Colonic mucosa (tissue), 4 donors: ENCODE measurements at places on chromosomes 13 and 19.

- no peaks in the 10 kb centered on the region for H3K36me3 ChIP-seq
- H3K4me3 ChIP-seq = no peak overlapping the region
- no peak for DNase-seq
- H3K4me1 ChIP-seq = no peaks in the 10 kb centered on the region
- no peaks in the 10 kb centered on the region for H3K27me3 ChIP-seq
- H3K27ac ChIP-seq = no peak overlapping the region
These were observed 647.2 kb downstream of the LIG4 start for GRCh38 chr13:107568181-107568580.

GRCh38 chr19:1362387-1363257 is 21.1 kb upstream of the NDUFS7 start:
- H3K4me3 ChIP-seq = no peak overlapping the region
- no peaks in the 10 kb centered on the region for H3K36me3 ChIP-seq
- no peaks in the 10 kb centered on the region for H3K27me3 ChIP-seq
- no peak overlapping the region for H3K27ac ChIP-seq
- DNase-seq = no peak
- H3K4me1 ChIP-seq = no peaks in the 10 kb centered on the region

GRCh38 chr19:46481947-46482346 is 10.6 kb upstream of the PNMA8A start:
- H3K36me3 ChIP-seq = no peaks in the 10 kb centered on the region
- H3K27ac ChIP-seq = no peak overlapping the region
- H3K4me3 ChIP-seq = no peak overlapping the region
- H3K4me1 ChIP-seq = no peaks in the 10 kb centered on the region
- H3K27me3 ChIP-seq = no peaks in the 10 kb centered on the region
- DNase-seq = no peak

- H3K27me3 ChIP-seq = no peaks in the 10 kb centered on the region
- H3K4me1 ChIP-seq = no peaks in the 10 kb centered on the region
- H3K4me3 ChIP-seq = no peak overlapping the region
- DNase-seq = no peak
- H3K27ac ChIP-seq = no peak overlapping the region
- peaks cover 4% of the 10 kb centered on the region for H3K36me3 ChIP-seq
These were observed 106.7 kb downstream of the KDM4B start for GRCh38 chr19:5075597-5075996.

DNA sequence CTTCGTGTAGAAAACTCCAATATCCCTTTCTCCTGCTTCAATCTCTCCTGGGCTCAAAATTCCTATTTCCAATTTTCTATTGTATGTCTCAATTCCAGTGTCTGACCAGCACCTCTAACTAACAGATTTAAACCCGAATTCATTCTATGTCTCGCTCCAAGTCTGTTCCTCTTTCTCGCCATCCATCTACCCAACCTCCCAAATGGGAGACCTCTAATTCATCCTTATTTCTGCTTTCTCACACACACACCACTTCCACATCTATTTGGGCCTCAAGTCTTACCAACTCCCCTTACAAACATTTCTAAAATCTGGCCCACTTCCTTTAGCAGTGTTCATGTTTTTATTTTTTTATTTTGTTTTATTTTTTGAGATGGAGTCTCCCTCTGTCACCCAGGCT is 53.3 kb downstream of the MBD3L2B start:
- no peak overlapping the region for H3K27ac ChIP-seq
- DNase-seq = no peak
- H3K4me1 ChIP-seq = no peaks in the 10 kb centered on the region
- no peaks in the 10 kb centered on the region for H3K36me3 ChIP-seq

DNA sequence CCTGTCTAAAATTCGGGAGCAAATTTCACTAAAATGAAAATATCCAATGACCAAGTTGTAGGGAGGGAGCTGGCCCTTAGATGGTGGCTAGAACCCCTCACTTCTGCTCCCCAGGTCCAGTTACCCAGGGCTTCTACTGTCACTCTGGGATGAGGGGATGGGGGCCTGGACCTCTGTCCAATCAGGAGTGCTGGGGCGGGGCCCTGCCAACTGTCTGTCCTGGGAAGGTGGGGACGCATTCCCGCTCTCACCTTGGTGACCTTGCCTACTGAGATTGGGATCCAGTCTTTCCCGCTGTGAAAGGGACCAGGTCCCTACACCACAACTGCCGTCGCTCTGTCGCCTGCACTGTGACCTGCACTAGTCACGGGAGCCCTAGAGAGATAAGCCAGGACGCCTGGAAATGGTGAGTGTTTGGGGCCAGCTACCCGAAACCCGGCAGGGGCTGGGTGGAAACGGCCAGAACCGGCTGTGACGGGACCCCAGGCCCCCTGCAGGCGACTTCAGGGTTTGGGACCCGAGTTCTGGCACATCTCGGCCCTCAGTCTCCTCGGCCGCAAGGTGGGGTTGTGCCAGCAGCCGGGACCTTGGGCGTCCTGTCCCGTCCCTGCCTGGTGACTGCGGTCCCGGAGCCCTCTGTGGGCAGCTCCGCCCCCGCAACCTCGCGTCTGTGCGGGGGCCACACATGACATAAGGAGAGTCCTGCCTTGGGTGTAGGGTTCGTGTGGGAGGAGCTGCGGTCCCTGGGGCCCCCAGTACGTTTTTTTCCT is 22.8 kb downstream of the ZNF20 start:
- no peaks in the 10 kb centered on the region for H3K4me1 ChIP-seq
- H3K4me3 ChIP-seq = no peak overlapping the region
- no peaks in the 10 kb centered on the region for H3K27me3 ChIP-seq
- no peak overlapping the region for H3K27ac ChIP-seq

DNA sequence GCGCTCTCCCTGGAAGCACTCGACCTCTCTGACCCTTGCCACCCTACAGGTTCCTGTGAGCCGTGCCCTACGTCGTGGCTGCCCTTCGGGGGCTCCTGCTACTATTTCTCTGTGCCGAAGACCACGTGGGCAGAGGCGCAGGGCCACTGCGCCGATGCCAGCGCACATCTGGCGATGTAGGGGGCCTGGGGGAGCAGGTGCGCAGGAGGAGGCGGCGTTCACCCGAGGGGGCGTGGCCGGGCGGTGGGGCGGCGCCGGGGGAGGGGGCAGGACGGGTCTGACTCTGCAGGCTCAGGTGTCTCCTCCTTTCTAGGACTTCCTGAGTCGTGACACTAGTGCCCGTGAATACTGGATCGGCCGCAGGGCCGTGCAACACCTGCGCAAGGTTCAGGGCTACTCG is 26.4 kb downstream of the CLEC4M start:
- DNase-seq = peak; percentile 39
- H3K4me3 ChIP-seq = no peak overlapping the region
- H3K27me3 ChIP-seq = peaks cover 34% of the 10 kb centered on the region
- H3K4me1 ChIP-seq = no peaks in the 10 kb centered on the region
